ENCODE measurements at places on chromosomes 13 and 19.

GRCh38 chr13:54248306-54248705, 1219.7 kb downstream of the OLFM4 start:
- DNase-seq: no peak

GRCh38 chr13:113190181-113190580, 18.3 kb downstream of the PCID2 start:
- DNase-seq: no peak

- DNase-seq: no peak
Measured at GRCh38 chr13:101783554-101783953, 331.1 kb downstream of the ITGBL1 start.

- DNase-seq: no peak
Measured at GRCh38 chr19:54074851-54075250, 6.3 kb downstream of the TARM1 start.

DNA sequence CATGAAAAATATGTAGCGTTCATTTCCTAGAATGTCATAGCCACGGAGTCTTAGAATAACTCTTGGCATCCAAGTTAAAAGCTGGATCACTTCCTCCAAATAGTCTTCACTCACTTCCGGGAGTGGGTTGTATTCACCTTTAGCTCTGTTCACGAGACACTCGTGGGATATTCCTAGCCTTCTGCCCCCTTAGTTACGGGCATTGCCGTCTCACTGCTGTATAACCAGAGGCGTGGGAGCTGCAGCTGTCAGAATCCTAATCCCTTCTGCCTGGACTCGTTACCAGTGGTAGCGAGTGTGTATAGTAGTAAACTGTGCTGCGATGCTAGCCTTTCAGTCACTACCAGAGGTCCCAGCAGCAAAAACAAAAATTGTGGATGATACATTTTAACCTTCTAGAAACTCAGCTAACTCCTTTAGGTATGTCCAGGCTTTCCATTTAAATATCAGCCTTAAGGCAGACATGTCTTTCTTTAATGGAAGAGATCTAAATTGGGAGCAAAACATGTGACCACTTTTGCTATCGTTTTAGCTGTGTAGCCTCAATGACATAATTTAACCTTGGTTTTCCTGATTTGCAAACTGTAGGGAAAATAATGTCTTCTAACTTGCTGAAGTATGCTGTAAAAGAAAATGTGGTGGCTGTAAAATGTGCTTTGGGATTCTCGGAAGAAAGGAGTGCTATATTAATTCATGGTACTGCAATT, 34.1 kb downstream of the ERCC5 start:
- no peak for DNase-seq

- DNase-seq: peak; percentile 12
Measured at GRCh38 chr19:13441810-13442512, 64.3 kb downstream of the CACNA1A start.

- no peak for DNase-seq
Measured at GRCh38 chr19:12711187-12711586, 12.5 kb downstream of the TNPO2 start.

- no peak for DNase-seq
Measured at GRCh38 chr19:53664760-53665159, 33.0 kb downstream of the DPRX start.

GRCh38 chr13:105703843-105704242, 831.6 kb downstream of the EFNB2 start:
- DNase-seq: no peak

DNA sequence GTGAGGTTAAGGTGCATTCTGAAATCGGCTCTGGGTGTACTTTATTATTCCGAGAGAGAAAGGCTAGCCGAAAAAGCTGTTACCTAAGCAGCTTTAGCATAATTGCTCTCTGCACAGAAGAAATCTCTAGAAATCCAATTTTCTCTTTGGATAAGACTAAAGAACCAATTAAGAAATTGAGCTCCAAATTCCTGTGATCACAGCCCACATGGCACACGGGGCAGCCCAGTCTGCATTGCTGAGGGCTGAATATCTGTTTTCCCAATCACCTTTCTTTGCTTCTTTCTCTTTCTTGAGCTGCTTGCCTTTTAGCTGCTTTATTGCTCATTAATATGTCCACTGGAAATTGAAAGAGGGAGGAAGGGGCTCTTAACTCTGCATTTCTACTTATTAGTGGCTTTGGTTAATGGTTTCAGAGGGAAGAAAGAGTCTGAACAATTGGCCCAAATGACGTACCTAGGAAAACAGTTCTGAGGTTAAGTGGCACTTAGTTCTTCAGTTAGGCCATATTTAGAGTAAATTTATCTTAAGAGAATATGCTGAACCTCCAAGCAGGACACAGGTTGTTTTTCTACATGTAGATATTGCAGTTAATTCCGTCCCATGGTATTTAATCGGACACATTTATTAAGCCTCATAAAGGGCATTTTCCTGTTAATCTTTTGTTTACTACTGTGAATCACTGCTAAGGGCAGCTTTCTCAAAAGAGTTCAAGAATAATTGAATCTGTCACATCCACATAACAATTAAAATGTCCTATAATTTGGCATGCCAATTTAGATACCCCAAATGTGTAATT, 265.7 kb downstream of the ABCC4 start:
- no peak for DNase-seq

GRCh38 chr19:49700563-49700962, 9.6 kb downstream of the CPT1C start:
- DNase-seq: no peak

DNA sequence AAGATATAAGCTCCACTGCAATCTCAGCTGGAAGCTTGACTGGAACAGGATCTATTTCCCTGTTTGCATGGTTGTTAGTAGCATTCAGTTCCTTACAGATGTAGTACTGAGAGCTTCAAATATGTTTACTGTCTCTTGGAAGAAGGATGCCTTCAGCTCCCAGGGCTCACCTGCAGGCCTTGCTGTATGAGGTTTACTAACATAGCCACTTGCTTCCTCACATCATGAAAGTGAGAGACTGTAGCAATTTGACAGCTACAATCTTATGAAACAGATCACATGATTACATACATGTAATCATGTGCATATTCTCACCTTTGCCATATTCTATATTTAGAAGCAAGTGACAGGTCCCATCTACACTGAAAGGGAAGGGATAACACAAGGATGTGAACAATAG, 458.1 kb upstream of the PCDH20 start:
- no peak for DNase-seq

GRCh38 chr19:19575411-19575810, 37.3 kb downstream of the CILP2 start:
- DNase-seq: no peak

- DNase-seq: no peak
Measured at GRCh38 chr13:27411341-27411740, 13.1 kb upstream of the GTF3A start.

DNA sequence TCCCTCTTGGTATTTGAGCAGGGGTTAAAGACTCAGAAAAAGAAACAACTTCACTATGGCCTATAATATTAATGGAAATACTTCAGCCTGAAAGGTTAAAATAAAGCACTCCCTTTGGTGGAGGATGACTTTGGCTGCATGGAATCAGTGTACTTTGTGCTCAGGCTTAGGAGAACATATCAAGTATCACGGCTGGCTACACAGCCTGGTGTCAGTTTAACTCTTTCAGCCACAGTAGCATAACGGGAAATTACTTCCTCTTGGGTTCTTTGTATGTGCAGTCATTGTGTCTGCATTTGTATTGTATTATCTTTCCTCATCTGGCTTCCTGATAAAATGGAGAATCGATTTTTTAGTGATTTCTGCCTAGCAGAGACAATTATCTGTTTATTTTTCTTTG, 239.0 kb downstream of the GGACT start:
- no peak for DNase-seq

DNA sequence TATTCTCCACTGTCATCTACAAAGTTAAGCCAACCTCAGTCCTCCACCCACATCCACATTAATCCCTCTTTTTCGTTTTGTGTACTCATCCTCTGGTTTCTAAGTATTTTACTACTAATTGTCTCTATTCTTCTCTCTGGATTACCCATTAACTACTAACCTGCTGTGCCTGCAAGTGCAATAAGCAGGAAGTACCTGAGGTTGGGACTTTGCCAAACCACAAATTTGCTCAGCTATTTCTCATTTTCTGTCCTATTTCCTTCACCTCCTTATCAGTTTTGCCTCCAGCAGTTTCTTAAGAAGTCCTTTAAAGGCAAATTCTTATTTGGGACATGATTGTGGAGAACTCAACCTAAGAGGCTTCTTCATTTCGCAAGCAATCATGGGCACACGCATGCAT, 1708.9 kb downstream of the SLITRK5 start:
- no peak for DNase-seq

DNA sequence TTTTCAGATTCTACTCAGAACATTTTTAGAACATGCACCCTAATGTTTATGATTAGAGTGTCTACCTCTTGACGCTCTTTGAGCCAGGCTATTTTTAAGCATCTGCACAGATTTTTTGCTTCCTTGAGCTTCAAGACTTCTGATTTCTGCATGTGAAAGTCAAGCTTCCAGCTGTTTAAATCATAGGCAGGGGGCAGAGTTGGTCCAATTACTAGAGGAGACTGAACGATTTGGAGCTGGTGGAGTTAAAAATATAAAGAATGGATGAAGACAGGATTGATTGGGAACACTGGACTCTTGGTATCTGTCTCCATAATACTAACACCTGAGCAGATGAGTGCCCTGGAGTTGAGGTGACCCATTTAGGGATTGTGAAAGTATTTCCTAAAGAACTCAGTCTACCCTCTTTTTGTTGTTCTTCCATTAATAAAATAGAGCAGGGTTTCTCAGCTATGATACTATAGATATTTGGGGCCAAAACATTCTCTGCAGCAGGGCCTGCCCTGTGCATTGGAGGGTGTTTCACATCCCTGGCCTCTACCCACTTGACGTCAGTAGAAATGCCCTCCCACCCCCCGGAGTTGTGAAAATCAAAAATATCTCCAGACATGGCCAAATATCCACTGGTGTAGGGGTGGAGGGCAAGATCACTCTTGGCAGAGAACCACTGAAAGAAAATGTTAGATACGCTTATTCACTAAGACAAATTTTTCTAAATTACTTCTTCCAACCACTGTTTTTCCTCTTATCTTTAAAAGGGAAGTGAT, 160.1 kb downstream of the COG6 start:
- no peak for DNase-seq

GRCh38 chr19:53600217-53600616, 31.6 kb upstream of the DPRX start:
- no peak for DNase-seq

DNA sequence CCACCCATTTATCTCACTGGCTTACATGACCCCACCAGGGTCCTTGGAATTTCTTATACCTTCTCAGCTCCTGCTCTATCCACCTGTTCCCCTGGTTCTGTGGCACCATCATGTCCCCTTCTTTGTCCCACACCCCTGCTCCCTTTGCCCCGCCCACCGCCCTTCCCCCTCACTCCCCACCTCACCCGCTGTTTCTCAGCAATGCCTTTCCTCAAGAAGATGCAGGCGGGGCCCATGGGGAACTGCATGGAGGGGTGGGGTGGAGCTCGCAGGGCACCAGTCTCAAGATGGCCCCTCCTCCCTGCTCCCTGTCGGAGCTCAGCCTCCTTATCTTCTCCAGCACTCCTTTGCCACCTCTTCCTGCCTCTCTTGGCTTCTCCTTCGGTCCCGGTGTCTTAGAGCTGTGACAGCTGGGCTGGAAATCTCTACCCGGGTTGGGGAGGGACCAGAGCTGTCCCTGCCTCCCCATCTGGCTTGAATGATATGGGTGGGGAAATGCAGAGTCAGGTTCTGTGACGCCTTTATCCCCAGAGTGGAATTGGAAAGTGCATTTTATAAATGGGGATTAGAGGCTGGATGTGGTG, at the start of gene CABP5:
TSS of gene CABP5 (minus strand) at position 405 of the 584 bp plus-strand sequence. CDS start at position 248, 157 bp downstream.
- DNase-seq: no peak

DNA sequence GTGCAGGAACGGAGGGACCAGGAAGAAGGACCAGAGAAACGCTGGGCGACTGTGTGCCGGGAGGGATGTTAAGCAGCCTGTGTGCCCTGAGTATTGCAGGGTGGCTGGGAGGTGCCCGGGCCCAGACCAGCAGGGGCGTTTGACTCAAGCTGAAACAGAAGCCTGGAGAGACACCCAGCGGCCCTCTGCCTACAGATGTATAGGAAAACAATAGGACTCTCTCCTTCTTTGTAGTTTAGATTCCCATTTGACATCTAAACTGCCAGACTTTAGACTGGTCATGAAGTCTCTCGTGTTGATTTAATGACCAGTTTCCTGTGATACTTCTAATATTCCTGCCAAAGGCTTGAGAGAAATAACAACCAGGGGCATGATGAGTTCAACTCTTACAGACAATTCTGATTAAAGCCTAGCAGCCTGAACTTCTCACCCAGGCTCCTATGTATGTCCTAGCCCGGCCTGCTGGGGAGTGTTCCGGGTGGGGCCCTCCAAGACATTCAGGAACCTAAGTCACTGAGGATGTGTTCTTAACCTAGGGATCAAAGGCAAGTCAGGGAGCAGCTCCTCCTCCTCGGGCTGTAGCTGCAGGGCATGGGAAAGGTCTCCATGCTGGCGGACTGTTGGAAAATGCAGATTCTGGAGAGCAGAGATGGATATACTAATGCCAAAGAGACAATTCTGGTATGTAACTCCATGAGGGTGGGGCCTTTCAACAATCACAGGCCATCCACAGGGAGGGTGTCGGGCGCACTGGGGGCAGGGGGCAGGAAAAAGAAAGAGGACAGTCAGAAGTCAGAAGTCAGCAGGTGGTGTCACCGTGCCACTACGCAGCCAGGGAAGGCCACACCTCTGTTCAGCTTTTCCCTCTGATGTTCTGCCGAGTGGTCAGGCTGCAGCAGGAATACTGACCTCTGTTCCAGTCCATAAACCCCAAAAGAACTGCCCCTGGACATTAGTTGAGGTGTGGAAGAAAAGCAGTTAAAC, 131.8 kb downstream of the STARD13 start:
- DNase-seq: no peak

DNA sequence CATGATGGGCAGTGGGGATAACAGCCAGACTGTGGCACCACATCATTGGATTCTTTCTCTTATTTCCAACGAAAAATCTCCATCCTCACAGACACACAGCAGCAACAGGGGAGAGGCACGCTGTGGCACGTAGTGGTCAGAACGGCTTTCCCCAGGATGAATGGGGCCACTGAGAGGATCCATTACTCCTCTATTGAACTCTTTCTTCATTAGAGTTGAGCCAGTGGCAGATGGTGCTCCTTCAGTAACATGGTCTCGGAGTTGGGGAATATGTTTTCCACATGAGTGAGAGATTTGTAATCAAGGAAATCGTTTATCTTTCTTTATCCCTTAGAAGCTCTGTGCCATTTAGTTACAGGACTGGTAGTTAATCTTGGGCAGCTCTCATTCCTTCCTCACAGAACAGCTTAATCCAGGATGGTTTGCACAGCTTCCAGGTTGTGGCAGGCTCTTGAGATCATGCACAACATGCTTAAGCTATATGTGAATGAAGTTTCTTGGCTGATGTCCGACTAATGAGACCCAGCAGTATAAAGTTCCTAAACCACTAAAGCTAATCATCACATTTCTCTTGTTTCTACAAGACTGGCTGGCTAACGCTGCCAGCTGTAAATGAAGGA, 180.5 kb upstream of the SLC10A2 start:
- DNase-seq: no peak

- no peak for DNase-seq
Measured at GRCh38 chr13:60707878-60708277, 310.9 kb downstream of the TDRD3 start.
